Peyer's patch (tissue), 4 donors: ENCODE measurements at places on chromosomes 13 and 19. TPM values are rescaled to one million over a fixed set of nuclear protein-coding genes. Genes with fewer than 3 reads are reported as not detected.

GRCh38 chr13:77891486-77891885, 27.1 kb downstream of the EDNRB start:
- H3K36me3 ChIP-seq = no peaks in the 10 kb centered on the region
- no peaks in the 10 kb centered on the region for H3K27me3 ChIP-seq
- no peak overlapping the region for H3K4me3 ChIP-seq
- H3K4me1 ChIP-seq = no peaks in the 10 kb centered on the region

GRCh38 chr19:10069046-10069445, 17.1 kb upstream of the SHFL start:
- H3K4me3 ChIP-seq = no peak overlapping the region
- DNase-seq = no peak
- H3K27me3 ChIP-seq = no peaks in the 10 kb centered on the region
- no peak overlapping the region for H3K27ac ChIP-seq

- DNase-seq = no peak
- no peaks in the 10 kb centered on the region for H3K4me1 ChIP-seq
- H3K27me3 ChIP-seq = no peaks in the 10 kb centered on the region
- no peak overlapping the region for H3K4me3 ChIP-seq
These were observed 40.7 kb upstream of the SERPINE3 start for GRCh38 chr13:51298812-51299211.

GRCh38 chr13:29713839-29714238, 118.4 kb upstream of the SLC7A1 start:
- H3K27me3 ChIP-seq = no peaks in the 10 kb centered on the region
- no peak overlapping the region for H3K27ac ChIP-seq
- DNase-seq = no peak
- H3K4me1 ChIP-seq = no peaks in the 10 kb centered on the region
- no peak overlapping the region for H3K4me3 ChIP-seq
- no peaks in the 10 kb centered on the region for H3K36me3 ChIP-seq

DNA sequence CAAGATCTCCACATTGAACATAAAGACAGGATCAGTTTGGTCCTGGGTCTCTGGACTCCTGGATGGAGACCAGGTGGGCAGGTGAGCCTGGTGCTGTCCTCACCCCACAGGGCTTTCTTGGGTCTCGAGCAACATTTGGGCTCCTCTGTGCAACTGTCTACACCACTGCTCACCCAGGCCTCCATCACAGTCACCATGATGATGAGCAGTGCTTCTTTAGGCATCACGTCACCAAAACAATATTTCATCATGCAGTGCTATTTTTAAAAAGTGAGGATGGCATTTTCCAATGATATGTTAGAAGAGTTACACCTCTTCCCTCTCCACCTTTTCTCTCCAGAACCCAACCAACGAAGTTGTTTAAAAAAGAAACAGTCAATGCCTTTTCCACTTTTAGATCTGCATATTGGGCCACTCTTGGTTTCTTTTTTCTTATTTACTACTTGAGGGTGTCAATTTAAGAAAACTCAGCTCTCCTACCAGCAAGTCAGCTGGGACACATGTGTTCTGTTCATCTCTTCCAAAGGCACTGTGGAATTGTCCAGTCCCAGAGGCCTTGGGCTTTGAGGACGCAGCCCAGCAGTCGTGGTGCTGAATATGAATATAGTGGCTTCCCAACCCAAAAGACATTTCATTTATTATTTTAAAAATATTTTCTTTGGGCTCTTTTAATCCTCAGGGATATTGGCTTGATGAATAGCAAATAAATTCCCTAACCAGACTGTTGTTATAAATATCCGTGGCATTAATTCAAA, 405.7 kb downstream of the KCNRG start:
- no peak overlapping the region for H3K27ac ChIP-seq
- H3K36me3 ChIP-seq = no peaks in the 10 kb centered on the region
- no peak overlapping the region for H3K4me3 ChIP-seq
- no peak for DNase-seq
- H3K4me1 ChIP-seq = peaks cover 9% of the 10 kb centered on the region
- H3K27me3 ChIP-seq = no peaks in the 10 kb centered on the region

- no peak overlapping the region for H3K27ac ChIP-seq
- no peak for DNase-seq
- no peaks in the 10 kb centered on the region for H3K4me1 ChIP-seq
- H3K27me3 ChIP-seq = no peaks in the 10 kb centered on the region
These were observed 648.8 kb upstream of the SPRY2 start for GRCh38 chr13:80989747-80990146.

GRCh38 chr19:3162418-3163229, 15.9 kb upstream of the S1PR4 start:
- DNase-seq = no peak
- no peak overlapping the region for H3K4me3 ChIP-seq
- no peak overlapping the region for H3K27ac ChIP-seq
- H3K27me3 ChIP-seq = no peaks in the 10 kb centered on the region
- no peaks in the 10 kb centered on the region for H3K4me1 ChIP-seq

DNA sequence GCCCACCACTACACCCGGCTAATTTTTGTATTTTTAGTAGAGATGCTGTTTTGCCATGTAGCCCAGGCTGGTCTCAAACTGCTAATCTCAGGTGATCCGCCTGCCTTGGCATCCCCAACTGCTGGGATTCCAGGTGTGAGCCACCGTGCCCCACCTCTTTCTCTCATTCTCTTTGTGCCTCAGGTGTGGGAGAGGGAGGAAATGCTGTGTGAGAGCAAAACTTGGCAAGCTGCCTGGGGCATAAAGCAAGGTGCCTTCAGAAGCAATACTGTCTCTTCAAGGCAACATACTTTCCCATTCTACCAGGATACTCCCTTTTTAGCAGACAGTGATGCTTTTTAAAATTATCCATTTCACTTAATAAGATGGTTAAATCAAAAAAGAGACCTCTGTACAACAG, 53.2 kb upstream of the RFC3 start:
- H3K4me3 ChIP-seq = no peak overlapping the region
- no peaks in the 10 kb centered on the region for H3K27me3 ChIP-seq
- no peaks in the 10 kb centered on the region for H3K36me3 ChIP-seq
- H3K27ac ChIP-seq = no peak overlapping the region

GRCh38 chr19:29882719-29883105, 59.3 kb upstream of the URI1 start:
- no peak overlapping the region for H3K27ac ChIP-seq
- H3K4me3 ChIP-seq = no peak overlapping the region
- no peaks in the 10 kb centered on the region for H3K36me3 ChIP-seq
- no peaks in the 10 kb centered on the region for H3K4me1 ChIP-seq

CADM4 gene
- not detected for total RNA-seq

ZFP28 gene
- 28.9 TPM for total RNA-seq

CGB8 gene
- not detected for total RNA-seq

TUBA3C gene
- not detected for total RNA-seq

SHANK1 gene
- 0.83 TPM for total RNA-seq
